ENCODE measurements at places on chromosomes 7 and 10.

- DNase-seq: no peak
Measured at GRCh38 chr10:97723001-97723400, 9.5 kb downstream of the MARVELD1 start.

GRCh38 chr7:130897515-130898419 lies 163.8 kb upstream of the KLF14 start:
- no peak for DNase-seq

DNA sequence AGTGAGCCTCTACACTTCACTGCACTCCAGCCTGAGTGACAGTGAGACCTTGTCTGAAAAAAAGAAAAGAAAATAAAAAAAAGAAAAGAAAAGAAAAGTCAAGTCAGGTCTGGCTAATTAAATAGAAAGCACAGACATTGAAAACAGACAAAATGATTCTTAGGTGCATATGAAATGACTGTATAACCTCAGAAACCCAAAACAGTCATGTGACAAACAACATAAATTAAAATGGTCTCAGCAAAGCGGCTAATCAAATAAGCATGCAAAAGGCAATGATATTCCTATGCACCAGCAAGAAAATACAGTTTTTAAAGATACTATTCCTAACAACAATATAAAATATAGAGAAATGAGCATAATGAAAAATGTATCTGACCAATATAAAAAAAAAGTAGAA lies 38.3 kb downstream of the LRRC20 start:
- DNase-seq: no peak

GRCh38 chr7:30433082-30433481 lies 45.5 kb downstream of the NOD1 start:
- DNase-seq: no peak

DNA sequence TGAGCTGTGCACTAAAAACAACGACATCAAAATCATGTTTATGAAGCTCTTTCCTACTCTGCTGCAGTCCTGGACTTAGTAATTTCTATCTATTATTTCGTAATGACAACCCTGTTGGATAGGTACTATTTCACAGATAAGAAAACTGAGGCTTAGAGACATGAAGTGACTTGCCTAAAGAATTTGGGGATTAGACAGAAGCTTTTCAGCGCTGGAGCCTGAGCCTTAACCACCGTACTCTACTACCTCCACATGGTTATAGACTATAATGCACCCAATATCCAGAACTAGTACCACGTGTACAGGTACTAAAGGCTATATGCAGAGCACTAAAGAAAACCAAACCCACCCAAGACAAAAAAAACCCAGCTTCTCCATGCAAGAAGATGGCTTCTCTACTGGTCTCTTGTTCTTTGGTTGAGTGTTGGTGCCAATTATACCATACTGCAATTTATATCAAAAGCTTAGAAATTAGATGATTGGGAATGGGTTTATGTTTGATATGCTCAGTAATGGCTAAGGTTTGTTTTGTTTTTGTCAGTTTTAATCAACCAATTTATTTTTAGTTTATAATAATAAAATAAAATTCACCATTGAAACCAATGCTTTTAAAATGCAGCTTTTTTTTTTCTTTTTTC lies 6.5 kb upstream of the SNX10 start:
- no peak for DNase-seq

DNA sequence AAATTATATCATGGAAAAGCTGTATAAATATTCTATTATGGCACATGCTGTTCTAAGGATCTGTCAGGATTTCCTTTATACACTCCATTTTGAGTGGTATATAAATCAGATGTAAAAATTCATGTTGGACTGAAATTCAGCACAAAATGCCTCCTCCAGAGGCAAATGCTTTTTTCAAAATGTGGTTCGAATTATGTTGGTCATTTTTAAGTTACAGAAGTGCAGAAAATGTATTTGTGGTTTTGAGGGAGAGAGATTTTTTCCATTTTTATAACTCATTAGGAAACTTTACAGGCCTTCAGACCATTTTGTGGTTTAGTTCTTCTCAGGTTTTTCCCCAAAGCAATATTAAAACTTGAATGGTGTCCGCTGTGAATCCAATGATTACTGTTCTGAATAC lies 2.9 kb downstream of the PPP1R3A start:
- DNase-seq: no peak

- DNase-seq: no peak
Measured at GRCh38 chr10:96310321-96310669, 6.1 kb downstream of the DNTT start.
